Dermis microvascular lymphatic vessel endothelial cell (primary cell): ENCODE measurements at places on chromosomes 2 and 18.

GRCh38 chr2:183248866-183249567, 124.8 kb downstream of the NUP35 start:
- peak; percentile 18 for DNase-seq

DNA sequence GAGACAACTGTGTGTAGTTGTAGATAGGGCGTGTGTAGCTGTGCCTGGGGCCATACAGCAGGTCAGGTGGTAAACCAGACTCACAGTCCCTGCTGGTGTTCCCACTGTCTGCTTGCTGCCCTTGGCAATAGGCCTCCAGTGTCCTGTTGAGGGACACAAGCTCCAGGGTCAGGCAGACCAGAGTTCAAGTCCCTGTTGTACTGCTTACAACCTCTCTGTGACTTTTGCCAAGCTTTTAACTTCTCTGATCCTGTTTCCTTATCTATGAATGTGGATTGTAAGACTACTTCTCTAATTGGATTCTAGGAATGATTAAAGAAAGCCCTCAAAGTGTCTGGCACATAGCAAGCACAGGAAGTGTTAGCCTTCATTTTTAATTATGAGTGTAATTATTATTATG, 68.6 kb downstream of the MERTK start:
- no peak for DNase-seq

GRCh38 chr2:1503471-1504310, 90.4 kb downstream of the TPO start:
- no peak for DNase-seq

GRCh38 chr2:206692971-206693370, 25.2 kb downstream of the DYTN start:
- DNase-seq, result no peak

DNA sequence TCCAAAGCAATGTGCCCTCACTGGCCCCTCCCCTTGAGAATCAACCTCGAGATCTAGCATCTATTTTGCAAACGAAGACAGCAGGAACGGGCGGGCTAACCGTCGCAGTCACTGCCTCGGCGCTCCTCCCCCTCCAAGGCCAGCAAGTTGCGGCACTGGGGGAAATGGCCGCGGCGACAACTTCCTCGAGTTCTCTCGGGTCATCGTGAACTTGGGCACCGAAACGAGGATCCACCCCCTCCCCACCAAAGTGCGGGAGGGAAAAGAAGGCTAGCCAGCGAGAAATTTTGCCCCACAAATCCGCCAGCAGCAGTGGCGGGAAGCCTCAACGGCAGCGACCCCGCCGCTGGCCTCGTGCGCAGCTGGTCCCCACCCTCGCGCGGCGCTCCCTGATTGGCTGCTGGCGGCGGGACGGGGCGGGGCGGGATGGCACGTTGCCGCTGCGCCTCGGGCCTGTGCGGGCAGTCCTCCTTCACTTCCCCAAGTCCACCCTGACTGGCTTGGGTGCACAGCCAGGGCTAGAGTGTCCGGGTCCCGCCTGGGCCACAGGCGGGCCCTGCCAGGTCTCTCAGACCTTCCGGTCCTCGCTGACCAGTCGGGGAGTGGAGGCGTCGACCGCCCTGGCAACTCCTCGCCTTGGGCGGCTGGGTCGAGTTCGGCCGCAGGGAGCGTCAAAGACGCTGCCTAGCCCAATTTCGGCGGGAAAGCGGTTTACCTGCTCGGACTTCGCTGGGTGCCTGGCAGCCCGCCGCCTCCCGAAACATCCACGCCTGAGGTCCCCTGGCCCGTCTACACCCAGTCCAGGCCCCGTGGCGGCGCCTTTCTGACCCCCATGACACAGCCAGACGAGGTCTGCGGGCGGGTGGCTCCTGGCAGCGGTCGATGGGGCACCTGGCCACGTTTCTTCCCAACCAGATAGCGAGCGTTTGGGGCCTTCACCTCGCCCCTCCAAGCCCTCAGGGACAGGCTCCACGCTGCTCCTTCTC, at the start of gene BOLL:
Gene BOLL (minus strand): TSS at position 364 of the 986 bp plus-strand sequence. CDS start 3,469 bp downstream, outside the sequence.
- no peak for DNase-seq
